Neural crest cell (in vitro differentiated cells): ENCODE measurements at places on chromosomes 6 and 20. TPM values are rescaled to one million over a fixed set of nuclear protein-coding genes. Genes with fewer than 3 reads are reported as not detected.

Gene SLC22A16
- total RNA-seq = not detected in 2 replicates

Gene TXLNB
- 0.61 and 0.65 TPM in 2 replicates for total RNA-seq

DNA sequence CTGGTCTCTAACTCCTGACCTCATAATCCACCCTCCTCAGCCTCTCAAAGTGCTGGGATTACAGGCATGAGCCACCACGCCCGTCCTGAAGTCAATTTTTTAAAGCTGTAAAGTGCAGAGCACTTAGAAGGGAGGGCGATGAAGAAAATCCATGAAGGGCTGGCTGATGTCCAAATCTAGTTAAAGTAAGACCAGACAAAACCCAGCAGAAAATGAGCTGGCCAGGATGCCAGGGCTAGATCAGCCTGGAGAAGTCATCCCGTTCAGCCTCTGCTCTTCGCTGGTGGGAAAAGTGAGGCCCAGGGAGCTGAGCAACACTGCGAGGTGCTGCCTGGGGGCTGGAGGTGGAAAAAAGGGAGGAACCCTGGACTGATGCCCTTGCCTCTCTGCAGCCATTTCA, 3.1 kb downstream of the BPIFB4 start:
- DNase-seq = no peak

Gene DAAM2
- total RNA-seq = 17.6 and 18.2 TPM in 2 replicates

GRCh38 chr6:121110733-121111132, 223.5 kb downstream of the TBC1D32 start:
- DNase-seq = no peak

DNA sequence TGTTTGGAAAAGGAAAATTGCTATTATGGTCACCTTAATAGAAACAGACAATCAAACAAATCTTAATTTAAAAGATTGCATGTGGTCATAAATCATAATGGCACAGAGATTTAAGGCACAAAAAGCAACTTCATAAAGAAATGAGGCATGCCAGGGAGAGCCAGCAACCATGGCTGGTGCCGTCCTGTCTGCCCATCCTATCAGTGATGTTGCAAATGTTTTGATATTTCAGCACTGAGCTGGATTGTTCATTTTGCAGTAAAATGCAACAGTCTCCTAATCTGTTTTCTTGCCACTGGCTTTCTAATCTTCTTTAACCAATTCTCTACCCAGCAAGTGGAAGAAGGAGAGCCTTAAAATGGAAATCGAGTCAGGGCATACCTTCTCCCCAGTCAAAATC, 249.8 kb downstream of the SAMD5 start:
- DNase-seq = no peak

DNA sequence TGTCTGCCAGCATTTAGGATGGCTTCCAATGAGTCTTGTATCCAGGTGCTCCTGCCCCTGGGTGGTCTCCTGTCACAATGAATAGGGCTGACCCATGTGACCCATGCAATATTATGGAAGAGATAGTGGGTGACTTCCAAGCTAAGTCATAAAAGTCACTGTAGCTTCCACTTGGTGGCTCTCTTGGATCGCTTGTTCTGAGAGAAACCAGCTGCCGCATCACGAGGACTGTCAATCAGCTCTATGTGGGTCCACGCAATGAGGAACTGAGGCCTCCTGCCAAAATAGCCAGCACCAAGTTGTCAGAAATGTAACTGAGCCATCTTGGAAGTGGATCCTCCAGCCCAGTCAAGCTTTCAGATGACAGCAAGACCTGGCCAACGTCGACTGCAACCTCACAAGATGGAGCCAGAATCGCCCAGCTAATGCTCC, 14.9 kb upstream of the MATN4 start:
- DNase-seq = no peak

Gene DSP
- 9.4 and 9.5 TPM in 2 replicates for total RNA-seq

DNA sequence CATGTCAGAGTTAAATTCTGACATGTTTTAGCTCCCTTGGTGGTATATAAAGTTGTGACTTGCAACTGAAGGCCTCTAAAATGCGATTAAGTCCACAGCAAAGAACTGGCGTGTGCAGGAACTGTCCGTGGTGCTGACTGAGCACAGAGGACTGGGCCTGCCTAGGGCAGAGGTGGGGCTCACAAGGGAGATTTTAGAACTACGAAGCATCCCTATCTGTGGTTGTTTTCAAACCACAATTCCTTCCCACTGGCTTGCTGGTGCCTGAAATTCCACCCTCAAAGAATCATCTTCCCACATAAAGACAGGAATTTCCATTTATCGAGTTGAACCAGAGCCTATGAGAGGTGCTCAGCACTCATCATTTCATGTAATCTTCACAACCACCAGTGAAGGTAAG, 30.1 kb downstream of the RIMS4 start:
- DNase-seq = peak; percentile 71

GRCh38 chr6:159047891-159048685, 3.3 kb upstream of the TAGAP start:
- DNase-seq = no peak

- DNase-seq = no peak
These were observed 906 bp downstream of the ABCF1 start for GRCh38 chr6:30572148-30572547.

GRCh38 chr6:132392792-132393191, 8.5 kb downstream of the MOXD1 start:
- DNase-seq = no peak

Gene ZC2HC1B
- not detected in 2 replicates for total RNA-seq

DNA sequence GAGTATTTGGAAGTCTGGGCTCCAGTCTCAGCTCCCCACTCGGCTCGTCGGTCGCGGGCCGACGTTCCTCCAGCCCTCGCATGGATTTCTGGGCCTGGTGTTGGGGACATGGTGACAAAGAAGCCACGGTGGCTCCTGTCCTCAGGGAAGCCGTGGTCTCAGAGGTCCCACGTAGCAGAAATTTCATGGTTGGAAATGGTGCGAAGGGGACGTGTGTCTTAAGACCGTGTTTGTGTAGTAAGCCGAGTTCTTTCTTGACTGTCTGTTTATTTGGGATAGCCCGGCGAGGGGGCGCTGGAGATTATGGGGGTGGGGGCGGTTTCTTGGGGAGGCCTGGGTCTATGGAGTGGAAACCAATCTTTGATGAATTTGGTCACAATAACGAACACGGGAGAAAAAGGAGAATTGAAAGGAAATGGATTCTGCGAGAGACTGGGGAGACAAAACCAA, 23.5 kb upstream of the MAP3K7 start:
- peak; percentile 8 for DNase-seq

- no peak for DNase-seq
These were observed 164.3 kb upstream of the RIN2 start for GRCh38 chr20:19593762-19594161.

Gene CGA
- total RNA-seq = not detected in 2 replicates

Gene DYNLT2
- 2.8 TPM in 2 replicates for total RNA-seq

DNA sequence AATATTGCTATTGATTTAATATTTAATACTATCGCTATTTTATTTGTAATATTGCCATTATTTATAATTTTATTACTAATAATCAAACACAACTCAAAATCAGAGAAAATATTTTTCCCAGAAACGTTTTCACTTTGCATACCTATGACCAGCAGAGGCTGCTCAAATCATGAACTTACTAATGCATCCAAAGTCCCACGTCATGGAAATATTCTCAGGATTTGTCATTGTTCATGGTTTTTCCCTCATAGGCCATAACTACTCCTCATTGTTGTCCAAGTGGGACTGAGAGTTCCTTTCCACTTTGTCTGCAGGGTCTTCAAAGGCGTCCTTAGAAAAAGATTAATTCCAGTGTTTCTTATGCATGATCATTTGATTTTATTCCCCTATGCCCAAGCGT, 344.8 kb downstream of the THBS2 start:
- no peak for DNase-seq

- DNase-seq = no peak
These were observed 41.4 kb upstream of the SH3BGRL2 start for GRCh38 chr6:79589701-79590100.

GRCh38 chr6:116945809-116946208, 68.8 kb downstream of the RFX6 start:
- DNase-seq = no peak

DNA sequence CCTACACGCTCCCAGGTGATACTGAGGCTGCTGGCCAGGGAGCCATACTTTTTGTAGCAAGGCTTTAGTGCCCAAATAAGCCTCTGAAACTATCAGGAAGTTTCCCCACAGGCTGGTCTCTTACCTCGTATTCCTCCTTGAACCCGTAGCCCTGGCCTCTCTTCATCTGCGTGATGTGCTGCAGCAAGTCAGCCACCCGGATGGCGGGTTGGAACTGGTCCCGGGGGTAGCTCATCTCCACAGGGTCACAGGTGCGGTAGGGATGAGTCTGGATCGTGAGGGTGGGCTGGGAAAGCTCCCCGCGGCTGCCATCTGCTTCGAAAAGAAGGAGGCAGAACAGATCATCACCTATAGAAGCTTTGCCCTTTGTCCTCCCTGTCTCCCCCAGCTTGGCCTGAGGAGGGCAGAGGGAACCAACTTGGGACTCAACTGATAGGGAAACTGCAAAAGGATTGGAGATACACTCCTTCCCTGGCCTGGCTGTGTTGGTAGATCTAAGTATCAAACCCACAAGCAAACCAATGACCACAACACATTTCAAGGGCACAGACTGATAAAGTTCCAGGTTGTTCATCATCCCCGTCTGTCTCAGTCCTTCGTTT, 543.2 kb upstream of the CHD6 start:
- DNase-seq = no peak

GRCh38 chr6:36301781-36302180, 31.9 kb downstream of the PNPLA1 start:
- DNase-seq = no peak

GRCh38 chr6:118249680-118250079, 298.4 kb upstream of the PLN start:
- no peak for DNase-seq

DNA sequence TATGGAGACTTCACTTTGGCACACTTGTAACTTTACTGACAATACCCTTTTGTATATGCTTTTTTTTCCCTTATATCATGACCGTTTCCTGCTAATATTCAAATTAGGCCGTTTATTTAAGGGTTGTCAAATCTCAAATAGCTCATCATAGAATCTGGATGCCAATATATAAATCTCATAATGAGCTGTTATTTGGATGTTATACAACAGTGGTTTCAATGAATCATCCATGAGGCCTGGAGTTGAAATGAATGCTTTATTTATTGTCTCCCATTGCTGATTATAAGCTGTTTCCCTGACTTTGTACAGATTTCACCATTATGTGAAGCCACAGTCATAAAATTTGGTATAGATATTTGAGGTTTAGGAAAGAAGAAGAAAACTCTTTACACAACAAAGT, 256.1 kb downstream of the PLCB1 start:
- no peak for DNase-seq

DNA sequence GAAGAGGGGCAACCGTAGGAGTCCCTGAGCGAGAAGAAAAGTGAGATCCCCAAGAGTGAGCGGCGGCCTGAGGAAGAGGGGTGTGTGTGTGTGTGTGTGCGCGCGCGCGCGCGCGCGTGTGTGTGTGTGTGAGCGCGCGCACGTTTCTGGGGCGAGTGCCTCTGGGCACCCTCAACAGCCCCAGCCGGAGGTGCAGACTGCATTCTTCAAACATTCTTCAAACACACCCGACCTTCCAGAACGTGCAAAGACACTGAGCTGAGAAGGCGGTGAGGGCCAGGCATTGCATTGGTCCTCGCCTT, 76.2 kb upstream of the FOXP4 start:
- DNase-seq = no peak

DNA sequence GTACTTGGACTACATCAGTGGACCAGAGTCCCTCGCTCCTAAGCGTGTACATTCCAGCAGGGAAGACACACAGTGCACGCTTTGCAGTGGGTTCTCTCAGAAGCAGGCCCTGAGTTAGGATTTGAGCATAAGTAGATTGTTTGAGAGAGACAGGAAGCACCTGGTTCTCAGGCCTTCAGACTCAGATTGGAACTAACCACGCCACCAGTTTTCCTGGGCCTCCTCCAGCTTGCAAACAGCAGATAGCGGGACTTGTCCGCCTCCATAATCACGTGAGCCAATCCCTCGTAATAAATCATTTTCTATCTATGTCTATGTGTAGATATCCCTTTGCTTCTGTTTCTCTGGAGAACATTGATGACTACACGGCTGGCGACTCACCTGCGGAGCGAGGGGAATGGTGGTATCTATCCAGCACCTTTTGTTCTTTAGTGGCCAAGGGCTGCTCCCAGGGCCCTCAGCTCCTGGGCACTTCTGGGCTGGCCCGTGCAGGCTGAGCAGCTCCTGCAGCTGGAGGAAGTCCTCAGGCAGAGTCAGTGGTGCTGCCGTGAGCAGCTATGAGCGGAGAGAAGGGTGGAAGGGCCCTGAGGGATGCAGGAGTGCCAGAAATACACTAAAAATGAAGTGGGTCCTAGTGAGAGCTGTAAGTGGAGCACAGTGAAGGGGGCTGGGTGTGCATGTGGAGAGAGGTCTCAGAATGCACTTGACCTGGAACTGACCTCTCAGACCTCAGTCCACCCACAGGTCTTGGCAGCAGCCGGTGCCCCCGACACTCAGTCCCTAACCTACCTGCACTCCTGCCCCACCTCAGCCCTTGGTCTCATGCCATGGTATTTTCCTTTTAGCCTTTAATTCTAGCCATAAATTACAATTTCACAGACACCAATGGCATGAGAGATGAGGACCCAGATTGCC, 76.9 kb downstream of the STK35 start:
- DNase-seq = no peak

Gene SLC17A3
- total RNA-seq = not detected in 2 replicates
